ENCODE measurements at places on chromosomes 13 and 19. TPM values are rescaled to one million over a fixed set of nuclear protein-coding genes. Genes with fewer than 3 reads are reported as not detected.

The CEACAM1 gene
- 41.5 TPM for total RNA-seq

The SYNGR4 gene
- total RNA-seq, result not detected

The JUNB gene
- total RNA-seq, result 110 TPM

The SMIM44 gene
- not detected for total RNA-seq

The CYP4F2 gene
- total RNA-seq, result not detected

The AMH gene
- 2.1 TPM for total RNA-seq

The HIF3A gene
- 7.5 TPM for total RNA-seq

The KLK4 gene
- total RNA-seq, result not detected

The ZNF135 gene
- total RNA-seq, result 1.2 TPM

The CKM gene
- not detected for total RNA-seq

The DLEU7 gene
- not detected for total RNA-seq

The PSPN gene
- total RNA-seq, result 1.3 TPM

The SIGLEC8 gene
- total RNA-seq, result not detected

The KLK11 gene
- total RNA-seq, result not detected

The LIM2 gene
- total RNA-seq, result not detected

The CDC37 gene
- 332 TPM for total RNA-seq

The SYMPK gene
- total RNA-seq, result 58.0 TPM

The ELANE gene
- not detected for total RNA-seq

The NDUFB7 gene
- 386 TPM for total RNA-seq
